ENCODE measurements at places on chromosomes 13 and 19.

- DNase-seq = no peak
Measured at GRCh38 chr13:39588384-39588783, 14.6 kb downstream of the LHFPL6 start.

DNA sequence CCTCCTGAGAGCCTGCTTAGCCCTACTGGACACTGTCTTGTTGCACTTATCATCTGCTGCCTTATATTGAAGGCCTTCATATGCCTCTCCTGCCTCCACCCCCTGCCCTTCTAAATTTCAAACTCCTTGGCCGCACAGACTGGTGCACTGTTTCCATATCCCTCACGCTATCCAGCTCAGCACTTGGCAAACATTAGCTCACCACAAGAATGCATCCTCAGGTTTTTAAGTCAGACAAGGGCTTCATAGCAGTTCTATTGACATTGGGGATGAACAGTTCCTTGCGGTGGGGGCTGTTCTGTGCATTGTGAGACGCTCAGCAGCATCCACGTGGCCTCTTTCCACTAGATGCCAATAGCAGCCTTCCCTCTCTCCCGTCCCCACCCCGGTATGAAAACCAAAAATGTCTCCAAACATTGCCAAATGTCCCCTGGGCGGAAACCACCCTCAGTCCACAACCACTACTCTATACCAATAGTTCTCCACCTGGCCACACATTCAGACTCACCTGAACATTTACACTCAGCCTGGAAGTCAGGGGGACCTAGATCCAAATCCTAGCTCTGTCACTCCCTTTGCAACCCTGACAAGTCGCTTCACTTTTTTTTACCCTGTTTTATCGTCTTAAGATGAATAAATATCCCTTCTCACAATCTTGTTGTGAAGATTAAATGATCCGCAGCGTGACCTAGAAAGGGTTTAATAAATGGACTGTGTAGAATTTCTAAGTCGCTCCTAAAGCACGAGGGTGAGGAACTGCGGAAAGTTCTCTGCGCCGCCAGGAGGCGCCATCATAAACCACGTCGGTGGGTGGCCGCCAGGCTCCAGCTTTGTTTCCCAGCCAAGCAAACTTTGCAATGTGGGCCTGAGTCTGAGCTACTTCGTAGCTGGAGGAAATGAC, 3.6 kb upstream of the CEACAM3 start:
- peak; percentile 86 for DNase-seq

DNA sequence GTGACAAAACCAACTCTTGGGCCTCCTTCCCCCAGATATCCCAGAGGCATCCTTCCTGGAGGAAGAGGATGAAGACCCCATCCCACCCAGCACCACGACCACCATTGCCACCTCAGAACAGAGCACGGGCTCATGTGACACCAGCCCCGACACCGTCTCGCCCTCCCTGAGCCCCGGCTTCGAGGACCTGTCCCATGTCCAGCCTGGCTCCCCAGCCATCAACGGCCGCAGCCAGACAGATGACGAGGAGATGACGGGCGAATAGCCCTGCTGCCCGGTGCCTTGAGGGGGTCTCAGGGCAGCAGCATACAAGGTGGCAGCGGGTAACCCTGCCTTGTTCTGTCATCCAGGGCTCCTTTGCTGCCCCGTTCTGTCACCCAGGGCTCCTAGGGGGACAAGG, 3.3 kb upstream of the UBA52 start:
- no peak for DNase-seq

DNA sequence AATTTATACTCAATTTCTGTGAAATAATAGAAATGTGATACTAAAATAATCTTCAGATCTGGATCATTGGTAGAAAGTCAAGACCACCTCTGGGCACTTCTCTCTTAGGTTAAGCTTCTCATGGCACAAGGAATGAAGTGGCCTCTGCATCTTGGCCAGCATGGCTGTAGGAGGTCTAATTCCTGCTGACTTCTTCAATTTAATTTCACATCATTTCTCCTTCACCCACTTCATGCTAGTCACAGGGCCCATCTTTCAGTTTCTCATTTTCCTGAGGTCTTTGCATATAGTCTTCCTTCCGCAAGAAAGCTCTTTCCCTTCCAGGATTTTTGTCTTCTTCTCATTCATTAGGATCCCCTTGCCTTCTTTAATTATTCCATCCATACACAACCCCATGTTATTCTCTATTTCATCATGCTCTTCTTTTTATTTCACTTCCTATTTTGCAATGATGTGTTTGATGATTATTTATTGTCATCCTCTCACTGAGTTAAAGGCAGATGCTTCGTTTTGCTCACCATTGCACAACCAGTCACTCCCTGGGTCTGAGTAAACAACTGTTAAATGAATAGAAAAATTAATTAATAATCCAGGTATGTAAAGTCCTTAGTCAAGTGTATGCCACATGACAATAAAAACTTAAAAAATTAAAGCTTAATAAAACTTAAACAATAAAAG, 397.4 kb downstream of the SPRY2 start:
- no peak for DNase-seq

DNA sequence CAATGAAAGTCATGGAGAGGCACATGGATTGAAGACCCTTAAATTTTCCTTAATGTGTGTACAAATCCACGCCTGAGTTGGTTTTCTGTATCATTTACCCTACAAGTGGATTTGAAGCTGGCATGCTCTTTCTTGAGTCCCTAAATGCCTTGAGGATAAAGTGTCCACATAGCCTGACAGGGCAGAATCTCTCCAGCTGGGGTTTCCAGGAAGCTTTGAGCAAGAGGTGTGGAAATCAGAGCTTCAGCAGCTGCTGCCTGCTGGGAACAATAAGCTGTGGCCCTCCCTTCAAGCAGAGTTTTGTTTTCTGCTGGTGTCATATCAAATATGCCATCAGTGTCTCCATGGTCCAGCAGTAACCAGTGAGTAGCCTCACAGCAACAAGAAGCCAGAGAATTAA, 120.3 kb upstream of the SERTM1 start:
- no peak for DNase-seq

All from HT-29 (cell line).